ENCODE measurements at places on chromosomes 3 and 15. TPM values are rescaled to one million over a fixed set of nuclear protein-coding genes. Genes with fewer than 3 reads are reported as not detected.

CHRFAM7A gene
- total RNA-seq, result not detected

GRM2 gene
- 1.4 TPM for total RNA-seq

LXN gene
- total RNA-seq, result 13.5 TPM

DLL4 gene
- not detected for total RNA-seq

CD86 gene
- total RNA-seq, result 12.4 TPM

FBXO40 gene
- not detected for total RNA-seq

WDR93 gene
- total RNA-seq, result not detected

EPHB3 gene
- 0.14 TPM for total RNA-seq

OR5H14 gene
- 0.02 TPM for total RNA-seq

EIF4E3 gene
- 66.2 TPM for total RNA-seq

GRK7 gene
- not detected for total RNA-seq

NKTR gene
- total RNA-seq, result 106 TPM

GOLGA8B gene
- 253 TPM for total RNA-seq

CHRM5 gene
- not detected for total RNA-seq

AGBL1 gene
- not detected for total RNA-seq

GOLGA6D gene
- total RNA-seq, result not detected

MASP1 gene
- total RNA-seq, result not detected

PLA2G4F gene
- total RNA-seq, result not detected

HYAL3 gene
- 15.2 TPM for total RNA-seq

MYZAP gene
- 0.14 TPM for total RNA-seq

UACA gene
- 1.5 TPM for total RNA-seq

TAGLN3 gene
- not detected for total RNA-seq

FSIP1 gene
- total RNA-seq, result 0.32 TPM

SERINC4 gene
- 0.23 TPM for total RNA-seq

Data from T-helper 2 cell treated with Interferon-gamma antibody and Interleukin-4, amounts not matched to agents 100 ng/mL and 5 ng/mL, for 36 hours (primary cell).